ENCODE measurements at places on chromosomes 7 and 10. TPM values are rescaled to one million over a fixed set of nuclear protein-coding genes. Genes with fewer than 3 reads are reported as not detected.

DNA sequence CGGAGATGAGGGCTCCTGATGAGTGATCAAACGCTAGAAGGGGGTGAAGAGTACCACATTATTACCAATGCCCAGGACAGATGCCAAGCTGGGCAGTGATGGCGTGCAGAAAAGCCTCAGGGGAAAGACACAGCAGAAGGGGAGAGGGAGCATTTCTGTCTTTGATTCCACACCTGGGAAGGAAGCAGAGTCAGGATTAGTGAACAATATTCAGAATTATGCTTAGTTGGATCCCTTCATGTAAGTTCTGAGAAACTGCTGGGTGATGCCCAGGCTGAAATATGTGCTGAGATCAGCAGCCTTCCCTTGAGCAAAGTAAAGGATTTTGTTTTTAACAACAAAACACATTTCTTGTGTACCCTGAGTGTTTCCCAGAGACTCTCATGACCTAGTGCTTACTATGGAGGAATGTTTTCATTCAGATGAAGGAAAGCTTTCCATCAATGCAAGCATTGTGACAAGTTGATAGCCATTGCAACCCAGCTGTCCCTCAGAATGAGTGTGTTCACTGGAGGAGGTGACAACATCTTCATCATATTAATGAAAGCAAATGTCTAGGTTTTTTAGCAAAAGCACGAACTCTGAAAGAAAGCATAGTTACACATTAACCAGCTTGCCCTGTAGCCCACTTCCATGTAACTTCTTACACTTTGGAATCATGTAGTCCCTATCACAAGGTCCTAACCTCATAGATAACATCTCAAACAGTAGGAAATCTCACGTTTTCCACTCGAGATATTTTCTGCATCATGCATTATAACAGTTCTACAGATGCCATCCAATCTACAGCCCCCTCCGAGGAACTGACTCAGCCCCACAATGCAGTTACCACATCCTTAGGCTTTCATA lies 23.8 kb upstream of the AKR1C1 start:
- H3K27me3 ChIP-seq: peaks cover 2% of the 10 kb centered on the region
- H3K27ac ChIP-seq: no peak overlapping the region
- no peaks in the 10 kb centered on the region for H3K36me3 ChIP-seq
- peaks cover 50% of the 10 kb centered on the region for H3K4me1 ChIP-seq
- peak; percentile 2 for DNase-seq

DNA sequence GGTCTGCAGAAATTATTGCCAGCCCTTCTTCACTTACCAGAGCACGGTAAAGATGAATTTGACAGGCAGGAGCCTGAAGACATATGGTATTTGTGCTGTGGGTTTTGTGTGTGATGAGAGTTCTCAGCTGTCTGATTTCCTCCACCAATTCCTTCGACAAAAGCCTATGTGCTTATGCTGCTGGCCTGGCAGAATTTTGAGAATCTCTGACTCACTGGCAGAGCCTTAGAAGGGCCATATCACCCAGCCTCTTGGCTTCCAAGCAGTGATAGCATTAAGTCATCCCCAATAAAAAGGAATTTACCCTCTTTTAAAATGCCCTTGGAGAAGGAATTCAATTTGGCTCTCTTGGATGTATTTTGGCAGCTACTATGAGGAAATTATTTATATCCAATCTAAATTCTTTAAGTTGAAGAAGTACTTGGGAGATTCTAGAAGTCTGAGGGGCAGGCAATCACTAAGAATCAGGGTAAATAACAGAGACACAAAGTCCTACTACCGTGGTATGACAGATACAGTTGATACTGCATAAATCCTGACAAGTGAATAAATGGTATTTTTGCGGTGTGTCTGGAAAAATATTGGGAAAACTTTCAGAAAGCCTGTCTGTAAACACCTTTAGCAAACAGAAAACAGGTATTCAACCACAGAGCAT lies 68.6 kb upstream of the EFCAB10 start:
- peaks cover 26% of the 10 kb centered on the region for H3K4me1 ChIP-seq
- peak overlapping the region; percentile 10 for H3K27ac ChIP-seq
- no peaks in the 10 kb centered on the region for H3K27me3 ChIP-seq
- no peak overlapping the region for H3K4me3 ChIP-seq
- H3K36me3 ChIP-seq: peaks cover 6% of the 10 kb centered on the region
- DNase-seq: peak; percentile 60

DNA sequence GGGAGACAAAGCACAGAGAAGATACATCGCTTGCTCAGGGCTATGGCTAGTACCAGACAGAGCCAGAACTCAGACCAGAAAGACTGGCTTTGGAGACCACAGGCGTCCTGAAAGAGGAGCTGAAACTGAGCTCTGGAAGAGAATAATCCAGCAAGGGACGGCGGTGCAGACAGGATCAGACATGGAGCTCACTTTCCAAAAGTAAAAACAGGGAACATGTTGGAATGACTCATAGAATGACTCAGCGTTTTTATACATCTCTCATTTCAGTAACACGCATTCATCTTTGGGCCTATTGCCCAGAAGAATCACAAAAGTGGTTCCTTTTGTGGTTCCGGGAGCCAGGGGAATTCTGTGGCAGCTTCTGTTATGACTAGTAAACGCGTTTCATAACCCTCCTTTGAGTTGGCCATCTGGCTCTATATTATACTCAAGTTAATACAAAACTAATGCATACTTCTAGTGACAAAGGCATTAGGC lies 37.2 kb downstream of the PLEKHS1 start:
- DNase-seq: peak; percentile 95
- peak overlapping the region; percentile 10 for H3K4me3 ChIP-seq
- H3K36me3 ChIP-seq: no peaks in the 10 kb centered on the region
- peaks cover 21% of the 10 kb centered on the region for H3K4me1 ChIP-seq
- no peaks in the 10 kb centered on the region for H3K27me3 ChIP-seq

- H3K4me1 ChIP-seq: no peaks in the 10 kb centered on the region
- H3K4me3 ChIP-seq: peak overlapping the region; percentile 36
- DNase-seq: no peak
- H3K36me3 ChIP-seq: no peaks in the 10 kb centered on the region
- H3K27me3 ChIP-seq: peaks cover 12% of the 10 kb centered on the region
- no peak overlapping the region for H3K27ac ChIP-seq
Observed at GRCh38 chr7:156608173-156608478, 32.4 kb upstream of the RNF32 start.

DNA sequence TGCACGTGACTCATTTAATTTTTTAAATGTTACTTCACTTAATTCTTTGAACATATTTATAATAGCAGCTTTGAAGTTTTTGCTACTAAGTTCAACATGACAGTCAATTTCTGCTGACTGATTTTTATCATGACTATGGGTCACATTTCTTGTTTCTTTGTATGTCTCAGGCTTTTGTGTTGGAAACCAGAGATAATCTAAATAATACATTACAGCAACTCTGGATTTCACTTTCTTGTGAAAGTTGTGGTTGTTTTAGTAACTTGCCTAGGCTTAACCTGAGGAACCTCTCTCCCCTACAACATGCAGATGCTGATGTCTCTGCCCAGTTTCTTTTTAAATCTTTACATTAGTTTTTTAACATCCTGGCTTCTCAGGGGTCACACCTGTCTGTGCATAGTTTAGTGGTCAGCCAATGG lies 180.8 kb downstream of the CCDC71L start:
- peaks cover 42% of the 10 kb centered on the region for H3K4me1 ChIP-seq
- no peaks in the 10 kb centered on the region for H3K27me3 ChIP-seq
- no peak overlapping the region for H3K27ac ChIP-seq
- peaks cover 14% of the 10 kb centered on the region for H3K36me3 ChIP-seq
- no peak overlapping the region for H3K4me3 ChIP-seq

GRCh38 chr10:110765513-110766319 lies 106.0 kb upstream of the PDCD4 start:
- H3K4me3 ChIP-seq: no peak overlapping the region
- peaks cover 19% of the 10 kb centered on the region for H3K27me3 ChIP-seq
- no peak overlapping the region for H3K27ac ChIP-seq
- no peaks in the 10 kb centered on the region for H3K4me1 ChIP-seq
- DNase-seq: no peak
- no peaks in the 10 kb centered on the region for H3K36me3 ChIP-seq

DNA sequence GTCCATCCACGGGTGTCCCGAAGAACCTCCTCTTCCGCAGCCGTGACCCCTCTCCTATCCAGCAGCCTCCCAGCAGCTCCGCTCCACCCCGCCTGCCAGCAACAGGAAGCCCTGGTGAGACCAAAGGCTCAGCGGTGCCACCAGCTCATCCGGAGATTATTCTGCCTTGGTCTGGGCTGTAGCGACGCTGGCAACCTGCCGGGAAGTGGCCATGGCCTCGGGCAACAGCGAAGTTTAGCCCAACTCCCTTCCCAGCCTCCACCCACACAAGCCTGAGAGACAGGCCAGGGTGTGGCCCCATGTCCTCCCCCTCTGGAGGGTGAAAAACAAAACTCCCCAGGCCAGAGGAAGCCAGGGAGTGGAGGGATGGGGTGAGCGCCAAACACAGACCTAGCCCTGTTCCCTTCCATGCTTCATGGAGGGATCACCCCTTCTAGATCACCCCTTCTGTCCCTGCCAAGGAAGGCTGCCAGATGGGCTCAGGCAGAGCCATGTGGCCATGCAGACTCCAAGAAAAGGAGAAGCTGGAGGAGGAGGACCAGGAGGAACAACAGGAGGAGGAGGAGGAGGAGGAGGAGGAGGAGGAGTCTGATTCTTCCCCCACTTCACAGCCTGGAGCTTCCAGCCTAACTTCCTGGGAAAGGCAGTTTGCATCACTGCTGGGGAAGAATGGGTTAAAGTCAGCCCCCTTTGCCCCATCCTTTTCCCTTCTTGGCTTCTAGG lies 918 bp downstream of the CALHM2 start:
- H3K27ac ChIP-seq: peak overlapping the region; percentile 90
- DNase-seq: peak; percentile 71
- H3K4me3 ChIP-seq: peak overlapping the region; percentile 91
- peaks cover 33% of the 10 kb centered on the region for H3K36me3 ChIP-seq
- peaks cover 6% of the 10 kb centered on the region for H3K27me3 ChIP-seq

- H3K27me3 ChIP-seq: peaks cover 28% of the 10 kb centered on the region
- H3K27ac ChIP-seq: no peak overlapping the region
- H3K4me1 ChIP-seq: no peaks in the 10 kb centered on the region
- DNase-seq: no peak
- no peaks in the 10 kb centered on the region for H3K36me3 ChIP-seq
Observed at GRCh38 chr10:42942279-42942950, 134.5 kb upstream of the RET start.

GRCh38 chr7:51961804-51962203 lies 645.2 kb upstream of the COBL start:
- no peaks in the 10 kb centered on the region for H3K36me3 ChIP-seq
- no peak overlapping the region for H3K4me3 ChIP-seq
- DNase-seq: no peak
- H3K27ac ChIP-seq: no peak overlapping the region
- H3K4me1 ChIP-seq: no peaks in the 10 kb centered on the region
- no peaks in the 10 kb centered on the region for H3K27me3 ChIP-seq

GRCh38 chr10:102581981-102582580 lies 62.2 kb upstream of the TRIM8 start:
- no peaks in the 10 kb centered on the region for H3K27me3 ChIP-seq
- no peak for DNase-seq
- H3K4me3 ChIP-seq: no peak overlapping the region

DNA sequence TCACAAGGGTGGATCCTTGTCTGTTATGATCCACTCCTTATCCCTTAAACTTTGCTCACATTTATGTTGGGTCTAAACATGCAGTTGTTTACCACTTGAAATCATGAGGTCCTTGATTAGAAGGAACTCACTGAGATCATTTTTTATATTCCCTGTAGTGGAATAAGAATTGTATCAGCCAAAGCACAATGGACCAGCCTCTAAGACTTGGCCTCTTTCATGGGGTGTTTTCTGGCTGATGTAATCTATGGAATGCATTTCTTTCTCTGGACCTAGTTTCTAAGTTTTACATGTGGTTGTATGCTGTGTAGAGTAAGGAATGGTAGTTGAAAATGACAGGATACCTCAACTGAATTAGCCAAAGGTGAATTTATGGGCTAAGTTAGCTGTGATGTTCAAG lies 376.6 kb downstream of the SORCS3 start:
- no peaks in the 10 kb centered on the region for H3K27me3 ChIP-seq
- DNase-seq: no peak

DNA sequence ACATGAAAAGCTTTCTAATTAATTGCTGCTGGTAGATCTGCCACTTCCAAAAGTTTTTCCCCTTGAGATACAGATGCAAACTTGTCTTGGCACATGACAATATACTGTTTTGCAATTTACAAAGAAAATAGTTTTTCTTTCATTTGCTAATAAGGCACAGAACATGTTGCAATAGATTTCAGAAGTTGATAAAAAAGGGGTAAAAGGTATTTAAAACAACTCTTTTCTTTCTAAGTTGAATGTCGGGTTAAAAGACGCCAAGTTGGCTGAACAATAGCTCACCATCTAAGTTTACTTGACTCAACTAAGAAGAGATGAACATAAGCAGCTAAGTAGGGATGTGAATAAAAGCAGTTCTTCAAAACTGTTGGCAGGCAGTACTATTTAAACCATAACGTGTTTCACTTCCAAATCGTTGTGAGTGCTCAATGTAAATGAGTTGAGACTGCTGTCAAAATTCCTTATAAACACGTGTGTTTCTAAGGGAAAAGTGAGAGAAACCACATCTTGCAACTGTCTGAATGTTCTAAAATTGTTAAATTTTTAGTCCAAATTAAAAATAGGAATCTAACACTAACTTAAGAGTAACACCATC lies 14.5 kb upstream of the THSD7A start:
- no peak for DNase-seq
- H3K27me3 ChIP-seq: no peaks in the 10 kb centered on the region
- H3K36me3 ChIP-seq: no peaks in the 10 kb centered on the region

DNA sequence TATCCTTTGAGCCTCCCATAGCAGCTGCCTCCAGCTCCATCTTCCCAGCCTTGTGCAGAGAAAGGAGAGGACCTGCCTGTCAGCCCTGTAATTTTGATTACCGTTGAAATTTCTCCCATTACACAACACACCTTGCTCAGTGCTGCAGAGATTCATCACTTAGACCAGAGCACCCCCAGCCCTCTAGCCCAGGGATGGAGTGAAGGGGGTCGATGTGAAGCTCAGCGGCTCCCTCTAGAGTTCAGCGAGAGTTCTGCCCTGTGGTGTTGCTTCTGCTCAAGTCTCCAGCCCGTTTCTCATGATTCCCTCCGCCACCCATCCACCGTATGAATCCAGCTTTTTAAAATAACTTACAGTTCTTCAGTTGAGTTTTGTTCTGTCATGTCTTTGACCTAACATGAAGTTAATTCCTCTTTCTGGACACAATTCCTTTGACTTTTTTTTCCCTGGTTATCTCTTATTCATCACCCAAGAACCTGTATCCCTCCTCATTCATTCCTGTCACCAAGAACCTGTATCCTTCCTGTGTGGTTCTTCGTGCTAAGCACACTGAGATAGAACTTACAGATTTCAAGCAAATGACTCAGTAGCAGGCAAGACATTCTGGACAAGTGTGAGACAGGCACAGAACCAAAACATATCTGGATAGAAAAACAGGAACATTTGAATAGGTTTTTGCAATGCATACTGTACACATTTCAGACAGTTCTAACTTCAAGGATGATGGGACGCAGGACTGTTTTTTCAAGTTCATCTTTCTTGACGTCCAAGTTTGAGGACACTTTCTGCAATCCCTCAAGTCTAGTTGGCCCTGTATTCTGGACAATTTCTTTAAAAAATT lies 35.0 kb upstream of the ZNF32 start:
- peak overlapping the region; percentile 50 for H3K27ac ChIP-seq
- H3K4me1 ChIP-seq: peaks cover 39% of the 10 kb centered on the region
- no peaks in the 10 kb centered on the region for H3K27me3 ChIP-seq
- H3K36me3 ChIP-seq: peaks cover 10% of the 10 kb centered on the region
- no peak for DNase-seq

Gene OR9A2
- total RNA-seq: not detected

Gene FAM25A
- not detected for total RNA-seq

Gene TMEM225B
- 0.19 TPM for total RNA-seq

Gene PIP
- not detected for total RNA-seq

Gene SLC26A3
- total RNA-seq: not detected

Gene ATRNL1
- not detected for total RNA-seq

Gene FGFBP3
- 0.53 TPM for total RNA-seq

Gene ENKUR
- not detected for total RNA-seq

Gene PLAU
- 23.3 TPM for total RNA-seq

Gene BICC1
- 61.4 TPM for total RNA-seq

Gene LGI1
- total RNA-seq: not detected
